ENCODE measurements at places on chromosomes 12 and 14. TPM values are rescaled to one million over a fixed set of nuclear protein-coding genes. Genes with fewer than 3 reads are reported as not detected.

The DLGAP5 gene
- total RNA-seq, result 46.0 TPM

The ITGB7 gene
- 200 TPM for total RNA-seq

The HNF1A gene
- not detected for total RNA-seq

The FSCB gene
- total RNA-seq, result not detected

The CLEC14A gene
- total RNA-seq, result not detected
